ENCODE measurements at places on chromosomes 5 and 9.

DNA sequence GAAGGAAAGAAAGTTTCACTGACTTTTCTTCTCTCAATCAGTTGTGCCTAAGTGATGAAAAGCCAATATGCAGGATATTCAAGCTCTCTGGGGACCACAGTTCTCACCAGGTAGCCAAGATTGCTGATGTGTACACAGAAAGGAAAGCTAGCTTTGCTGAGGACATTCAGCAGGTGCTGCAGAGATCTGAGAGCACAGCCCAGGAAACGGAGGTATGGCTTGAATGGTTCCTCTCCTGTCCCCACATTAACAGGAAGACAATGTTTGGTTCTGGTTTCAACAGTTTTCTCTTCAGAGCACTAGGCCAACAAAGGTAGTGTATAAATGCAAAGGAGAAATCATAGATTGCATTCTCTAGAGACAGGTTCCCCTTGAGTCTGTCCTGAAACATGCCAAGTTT is 69.6 kb downstream of the PTPDC1 start:
- DNase-seq: no peak

- DNase-seq: no peak
These were observed 163.2 kb downstream of the LPAR1 start for GRCh38 chr9:110874963-110875674.

- DNase-seq: no peak
These were observed 62.9 kb downstream of the NREP start for GRCh38 chr5:111694133-111694532.

GRCh38 chr9:7936163-7936562 is 136.6 kb upstream of the DMAC1 start:
- DNase-seq: no peak

GRCh38 chr5:109944461-109944860 is 254.7 kb downstream of the MAN2A1 start:
- DNase-seq: no peak

DNA sequence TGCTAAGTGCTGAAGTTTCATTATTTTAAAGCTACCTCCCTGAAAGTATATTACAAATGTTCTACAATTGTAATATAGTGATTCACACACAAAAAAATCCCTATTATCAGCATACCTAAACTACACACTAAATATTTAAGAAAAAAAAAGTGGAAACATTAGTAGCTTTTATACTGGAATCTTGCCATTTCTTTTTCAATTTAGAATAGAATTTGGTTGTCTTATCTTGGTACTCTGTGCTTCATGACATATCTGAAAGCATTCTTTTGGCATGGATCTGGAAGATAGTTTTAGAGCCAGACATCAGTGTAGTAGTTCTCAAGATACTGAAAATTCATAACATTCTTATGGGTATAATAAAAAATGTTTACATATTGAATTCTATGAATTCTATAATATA is 35.0 kb downstream of the SLC1A3 start:
- DNase-seq: no peak

DNA sequence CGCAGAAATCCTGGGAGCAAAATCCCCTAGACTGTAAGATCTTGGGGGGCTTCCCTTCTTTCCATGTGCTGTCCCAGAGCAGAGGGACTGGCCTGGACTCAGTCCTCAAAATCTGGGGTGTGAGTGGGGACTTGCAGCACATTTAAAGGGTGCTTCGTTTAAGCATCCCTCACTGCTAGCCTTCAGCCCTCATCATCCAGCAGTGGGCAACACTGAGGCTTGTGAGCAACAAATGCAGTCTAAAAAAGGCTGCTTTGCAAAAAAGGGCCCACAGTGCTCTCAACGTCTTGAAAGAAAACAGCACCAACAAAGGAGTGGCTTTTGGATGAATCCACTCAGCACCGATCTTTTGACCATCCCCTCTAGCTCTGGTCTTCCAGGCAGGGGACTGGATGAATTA is 128.3 kb upstream of the TBC1D2 start:
- DNase-seq: no peak

GRCh38 chr5:113663879-113664541 is 150.5 kb downstream of the YTHDC2 start:
- DNase-seq: peak; percentile 20

DNA sequence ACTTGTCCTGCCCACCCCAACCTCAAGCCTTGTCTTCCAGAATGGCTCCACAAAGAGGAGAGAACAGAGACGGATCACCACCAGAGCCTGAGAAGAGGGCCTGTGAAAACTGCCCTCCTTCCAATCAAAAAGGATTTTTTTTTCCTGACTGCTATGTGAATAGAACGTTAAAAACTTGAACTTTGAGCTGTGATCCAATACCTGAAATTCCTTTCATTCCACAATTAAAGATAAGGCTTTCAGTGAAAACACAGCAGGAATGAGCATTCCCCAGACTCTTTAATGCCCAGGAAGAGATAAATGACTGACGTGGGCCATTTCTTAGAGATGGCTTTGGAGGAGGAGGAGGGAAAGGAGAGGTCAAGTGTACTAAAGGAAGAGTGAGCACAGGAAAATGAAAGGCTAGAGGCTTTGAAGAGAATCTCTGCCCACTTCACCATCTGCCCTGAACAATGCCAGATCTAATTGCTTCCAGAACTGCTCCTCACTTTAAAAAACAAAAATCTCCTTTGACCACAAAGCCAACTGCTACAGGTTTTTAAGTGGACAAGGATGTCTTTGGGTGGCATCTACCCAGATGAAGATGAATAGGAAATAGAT is 177.9 kb upstream of the MAP3K1 start:
- DNase-seq: no peak

GRCh38 chr5:1246711-1247431 is 21.7 kb downstream of the SLC6A18 start:
- no peak for DNase-seq

- peak; percentile 22 for DNase-seq
These were observed at the start of gene ELOVL7 for GRCh38 chr5:60843936-60844905. Gene ELOVL7, minus strand, starts transcription at chr5:60844269. Its CDS starts 56,872 bp downstream, at chr5:60787397.

- no peak for DNase-seq
These were observed 49.8 kb upstream of the GADD45G start for GRCh38 chr9:89555036-89555415.

GRCh38 chr9:126773004-126773607 is 31.7 kb upstream of the ZBTB43 start:
- no peak for DNase-seq

GRCh38 chr5:89338935-89339334 is 456.0 kb upstream of the MEF2C start:
- no peak for DNase-seq

- DNase-seq: no peak
These were observed 141.5 kb downstream of the ADAMTS19 start for GRCh38 chr5:129601576-129601975.

DNA sequence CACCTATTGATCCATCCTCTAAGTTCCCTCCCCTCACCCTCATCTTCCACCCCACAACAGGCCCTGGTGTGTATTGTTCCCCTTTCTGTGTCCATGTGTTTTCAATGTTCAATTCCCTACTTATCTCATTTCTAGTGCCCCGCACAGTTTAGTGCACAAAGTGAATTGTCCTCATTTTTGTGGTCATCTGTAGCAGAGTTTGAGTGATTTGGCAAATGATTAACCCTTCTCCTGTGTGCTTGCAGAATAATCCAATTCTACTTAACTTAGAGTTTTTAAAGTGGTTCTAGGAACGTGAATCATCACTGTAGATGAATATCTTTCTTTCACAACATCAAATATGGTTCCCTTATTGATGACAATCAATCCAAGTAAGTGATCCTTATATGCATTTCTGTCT is 6.3 kb upstream of the HAPLN1 start:
- DNase-seq: no peak

DNA sequence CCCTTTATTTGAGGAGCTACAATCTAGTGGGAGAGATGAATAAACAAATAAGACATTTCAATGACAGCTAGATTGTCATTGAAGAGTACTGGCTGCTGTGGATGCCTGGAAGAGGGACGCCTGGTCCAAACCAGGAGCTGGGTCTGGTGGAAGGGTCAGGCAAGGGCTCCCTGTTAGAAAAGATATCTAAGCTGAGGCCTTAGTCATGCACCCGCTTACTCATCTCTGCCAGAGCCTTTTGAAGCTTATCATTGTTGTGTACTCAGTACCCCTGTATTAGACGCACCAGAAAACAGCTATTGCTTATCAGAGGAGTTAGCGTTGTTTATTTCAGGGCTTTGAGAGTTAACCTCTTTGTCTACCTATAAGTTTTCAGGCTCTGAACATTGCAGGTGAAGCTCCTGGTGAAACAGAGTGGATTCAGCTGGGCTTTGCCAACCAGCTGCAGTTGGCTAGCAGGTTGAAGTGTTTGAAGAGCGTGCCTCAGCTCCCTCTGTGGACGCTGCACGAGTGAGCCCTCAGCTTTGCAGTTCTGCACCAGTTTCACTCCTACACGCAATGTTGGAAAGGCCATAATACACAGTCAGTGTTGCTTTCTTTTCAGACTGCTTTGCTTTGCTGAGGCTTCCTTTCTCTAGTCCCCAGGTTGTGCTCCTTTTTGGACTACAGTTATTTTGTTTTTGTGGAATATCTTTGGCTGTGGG is 5.6 kb upstream of the GPR151 start:
- no peak for DNase-seq

All from activated naive CD4-positive, alpha-beta T cell treated with Interleukin-2 at 50 U/mL for 16 hours (primary cell).